ENCODE measurements at places on chromosomes 4 and X. TPM values are rescaled to one million over a fixed set of nuclear protein-coding genes. Genes with fewer than 3 reads are reported as not detected.

The KLB gene
- 0.07 TPM for total RNA-seq

The DUX4 gene
- total RNA-seq = not detected

DNA sequence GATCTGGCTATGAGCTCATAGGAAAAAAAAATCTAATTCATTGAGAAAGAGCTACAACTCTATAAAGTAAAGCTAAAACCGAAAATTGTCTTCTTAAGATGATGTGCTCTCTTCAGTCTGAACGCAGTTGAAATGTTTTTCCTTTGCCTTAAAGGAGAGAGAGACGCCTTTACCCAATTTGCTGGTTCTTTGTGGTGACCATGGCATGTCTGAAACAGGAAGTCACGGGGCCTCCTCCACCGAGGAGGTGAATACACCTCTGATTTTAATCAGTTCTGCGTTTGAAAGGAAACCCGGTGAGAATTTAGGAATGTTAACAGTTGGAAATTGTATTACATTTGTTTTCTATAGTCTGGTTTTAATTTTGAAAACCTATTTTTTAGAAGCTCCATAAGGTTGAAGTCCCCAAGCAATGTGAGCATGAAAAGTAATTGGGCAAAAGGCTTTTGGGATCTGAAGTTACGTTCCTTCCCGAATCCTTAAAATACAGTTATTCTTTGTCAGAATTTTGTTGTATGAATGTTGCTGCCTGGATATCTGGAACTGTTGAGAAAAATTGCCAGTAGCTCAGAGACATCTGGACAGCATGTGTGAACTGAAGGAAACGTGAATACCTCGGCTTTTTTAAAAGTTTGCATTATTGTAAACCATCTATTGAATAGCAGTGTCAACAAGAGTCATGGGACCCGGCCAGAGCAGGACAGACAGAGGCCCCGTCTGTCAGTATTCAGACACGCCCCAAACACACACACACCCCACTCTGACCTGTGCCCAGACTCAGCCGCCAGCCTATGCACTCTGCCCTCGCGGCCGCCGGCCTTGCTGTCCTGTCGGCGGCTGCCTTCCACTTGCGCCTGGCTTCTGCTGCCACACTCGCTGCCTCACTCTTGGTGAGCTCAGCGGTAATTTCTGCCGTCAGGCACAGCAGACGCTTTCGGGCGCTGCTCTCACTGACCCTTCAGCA, 9.9 kb downstream of the PIGG start:
- no peaks in the 10 kb centered on the region for H3K4me1 ChIP-seq
- no peaks in the 10 kb centered on the region for H3K27me3 ChIP-seq
- H3K36me3 ChIP-seq = peaks cover 83% of the 10 kb centered on the region

GRCh38 chrX:69074726-69075125, 90.5 kb downstream of the PJA1 start:
- H3K4me3 ChIP-seq = no peak overlapping the region
- H3K27me3 ChIP-seq = no peaks in the 10 kb centered on the region
- peaks cover 5% of the 10 kb centered on the region for H3K4me1 ChIP-seq
- no peak overlapping the region for H3K27ac ChIP-seq
- DNase-seq = no peak

DNA sequence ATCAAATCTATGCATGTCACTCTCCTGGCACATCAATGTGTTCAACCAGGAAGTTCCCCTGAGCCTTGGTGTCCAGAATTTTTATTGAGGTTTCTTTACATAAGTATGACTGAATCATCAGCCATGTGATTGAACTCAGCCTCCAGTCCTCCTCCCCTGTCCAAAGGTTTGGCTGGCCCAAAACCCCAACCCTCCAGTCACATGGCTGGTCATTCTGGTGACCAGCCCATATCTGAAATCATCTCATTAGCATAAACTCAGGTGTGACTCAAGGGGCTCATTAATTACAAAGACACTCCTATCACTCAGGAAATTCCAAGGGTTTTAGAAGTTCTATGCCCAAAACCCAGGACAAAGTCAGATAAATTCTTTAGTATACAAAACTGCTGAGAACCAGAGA, 20.6 kb upstream of the SUPT20HL2 start:
- no peaks in the 10 kb centered on the region for H3K4me1 ChIP-seq
- no peak overlapping the region for H3K27ac ChIP-seq
- DNase-seq = no peak
- no peaks in the 10 kb centered on the region for H3K27me3 ChIP-seq
- no peaks in the 10 kb centered on the region for H3K36me3 ChIP-seq
- H3K4me3 ChIP-seq = no peak overlapping the region
